ENCODE measurements at places on chromosomes 6 and 20. TPM values are rescaled to one million over a fixed set of nuclear protein-coding genes. Genes with fewer than 3 reads are reported as not detected.

- no peak for DNase-seq
- H3K36me3 ChIP-seq, result peaks cover 31% of the 10 kb centered on the region
- H3K27me3 ChIP-seq, result no peaks in the 10 kb centered on the region
- peak overlapping the region; percentile 91 for H3K4me3 ChIP-seq
- H3K4me1 ChIP-seq, result peaks cover 35% of the 10 kb centered on the region
- peak overlapping the region; percentile 93 for H3K27ac ChIP-seq
These were observed 573 bp upstream of the IFNGR1 start for GRCh38 chr6:137219664-137220252.

The KCNK17 gene
- not detected for total RNA-seq

GRCh38 chr20:61976263-61976643 is 89.4 kb downstream of the TAF4 start:
- H3K4me1 ChIP-seq, result no peaks in the 10 kb centered on the region
- no peaks in the 10 kb centered on the region for H3K27me3 ChIP-seq
- H3K4me3 ChIP-seq, result no peak overlapping the region
- no peak overlapping the region for H3K27ac ChIP-seq
- H3K36me3 ChIP-seq, result peaks cover 41% of the 10 kb centered on the region

- no peak overlapping the region for H3K27ac ChIP-seq
- no peaks in the 10 kb centered on the region for H3K4me1 ChIP-seq
- H3K27me3 ChIP-seq, result no peaks in the 10 kb centered on the region
- no peaks in the 10 kb centered on the region for H3K36me3 ChIP-seq
- no peak for DNase-seq
These were observed 1633.9 kb downstream of the GRIK2 start for GRCh38 chr6:103027271-103027931.

GRCh38 chr20:12072221-12072953 is 154.7 kb downstream of the BTBD3 start:
- no peaks in the 10 kb centered on the region for H3K36me3 ChIP-seq
- no peak for DNase-seq
- H3K27me3 ChIP-seq, result no peaks in the 10 kb centered on the region
- H3K4me3 ChIP-seq, result no peak overlapping the region
- no peaks in the 10 kb centered on the region for H3K4me1 ChIP-seq
- no peak overlapping the region for H3K27ac ChIP-seq

All from MCF 10A (cell line).